ENCODE measurements at places on chromosomes 7 and 10. TPM values are rescaled to one million over a fixed set of nuclear protein-coding genes. Genes with fewer than 3 reads are reported as not detected.

DNA sequence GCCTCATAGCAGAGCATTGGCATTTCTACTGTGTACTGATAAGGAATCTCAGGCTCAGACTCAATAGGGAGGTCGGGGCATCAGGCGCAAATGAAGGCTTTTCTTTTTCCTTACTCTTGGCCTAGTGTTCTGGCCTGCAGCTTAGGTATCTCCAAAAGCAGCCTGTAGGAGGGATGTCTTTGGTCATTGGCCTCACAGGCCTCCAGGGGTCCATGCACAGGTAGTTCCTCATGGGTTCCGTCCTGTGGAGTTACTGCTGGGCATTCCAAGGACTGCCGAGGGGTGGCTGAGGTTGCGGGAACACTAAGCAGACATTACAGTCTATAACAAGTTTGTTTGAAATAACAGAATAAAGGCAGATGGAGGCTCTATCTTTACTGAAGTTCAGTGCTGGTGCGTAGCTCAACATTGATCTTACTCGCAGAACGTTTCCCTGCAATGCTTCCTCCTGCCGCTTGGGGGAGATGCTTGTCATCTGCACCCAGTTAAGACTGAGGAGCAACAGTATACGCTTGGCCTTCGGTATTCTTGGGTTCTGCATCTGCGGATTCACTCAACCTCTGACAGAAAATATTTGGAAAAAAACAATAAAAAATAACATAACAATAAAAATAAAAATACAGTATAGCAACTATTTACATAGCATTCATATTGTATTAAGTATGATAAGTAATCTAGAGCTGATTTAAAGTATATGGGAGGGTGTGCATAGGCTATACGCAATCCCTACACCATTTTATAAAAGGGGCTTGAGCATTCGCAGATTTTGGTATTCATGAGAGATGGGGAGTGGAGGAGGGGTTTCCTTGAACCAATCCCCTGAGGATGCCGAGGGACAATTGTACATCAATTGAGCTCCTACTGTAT, 58.9 kb downstream of the SH2D4B start:
- no peaks in the 10 kb centered on the region for H3K27me3 ChIP-seq
- no peak overlapping the region for H3K4me3 ChIP-seq
- H3K36me3 ChIP-seq = no peaks in the 10 kb centered on the region

DNA sequence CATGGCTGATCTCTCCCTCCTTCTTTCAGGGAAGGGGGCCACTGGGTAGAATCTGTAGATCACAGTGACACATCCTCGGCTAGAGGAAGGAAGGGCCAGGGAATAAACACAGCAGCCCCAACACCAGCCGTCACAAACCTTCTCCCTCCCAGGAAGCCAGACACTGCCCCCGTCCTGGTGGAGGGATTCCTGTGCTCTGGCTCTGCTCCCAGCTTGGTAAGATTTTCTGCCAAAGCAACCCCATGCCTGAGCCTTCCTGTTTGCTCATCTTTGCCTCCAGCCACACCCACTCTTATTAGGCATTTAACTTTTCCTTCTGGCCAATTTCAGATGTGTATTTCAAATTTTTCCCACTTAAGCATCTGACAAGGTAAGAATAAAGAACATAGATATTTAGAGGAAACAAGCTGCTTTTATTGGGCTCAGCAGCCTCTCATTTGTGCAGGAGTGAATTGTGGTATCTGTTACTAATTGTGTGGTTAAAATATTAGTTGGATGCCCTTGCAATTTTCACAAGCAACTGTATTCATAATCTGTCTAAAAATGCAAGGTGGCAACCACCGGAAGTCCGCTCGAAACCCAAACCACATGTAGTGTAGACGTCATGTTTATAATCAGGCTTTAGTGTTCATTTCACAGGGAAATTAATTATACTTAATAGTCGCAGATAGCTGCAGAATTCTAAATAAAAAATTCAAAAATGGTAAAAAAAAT, 13.2 kb upstream of the NPS start:
- no peak overlapping the region for H3K27ac ChIP-seq
- no peak overlapping the region for H3K4me3 ChIP-seq
- peaks cover 3% of the 10 kb centered on the region for H3K27me3 ChIP-seq
- no peaks in the 10 kb centered on the region for H3K36me3 ChIP-seq
- H3K4me1 ChIP-seq = no peaks in the 10 kb centered on the region

DNA sequence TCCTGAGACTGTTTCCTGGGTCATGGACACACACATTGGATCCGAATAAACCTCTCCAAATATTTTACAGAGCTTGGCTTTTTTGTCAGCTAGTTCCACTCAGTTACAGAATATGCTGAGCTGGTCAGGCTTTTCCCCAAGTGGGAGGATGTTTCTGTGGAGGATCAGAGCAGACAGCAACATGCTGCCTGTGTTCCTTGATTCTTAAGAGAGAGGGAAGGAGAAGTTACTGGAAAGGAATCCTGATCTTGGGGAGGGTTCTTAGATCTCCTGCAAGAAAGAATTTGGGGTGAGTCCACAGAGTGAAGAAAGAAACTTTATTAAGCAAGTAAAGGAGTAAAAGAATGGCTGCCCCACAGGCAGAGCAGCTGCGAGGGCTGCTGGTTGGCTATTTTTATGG, 76.8 kb upstream of the RPA3 start:
- DNase-seq = no peak
- H3K4me1 ChIP-seq = peaks cover 8% of the 10 kb centered on the region
- no peak overlapping the region for H3K4me3 ChIP-seq
- H3K36me3 ChIP-seq = no peaks in the 10 kb centered on the region
- H3K27me3 ChIP-seq = no peaks in the 10 kb centered on the region

- no peak overlapping the region for H3K27ac ChIP-seq
- no peaks in the 10 kb centered on the region for H3K27me3 ChIP-seq
- no peaks in the 10 kb centered on the region for H3K36me3 ChIP-seq
- no peak overlapping the region for H3K4me3 ChIP-seq
- DNase-seq = no peak
Measured at GRCh38 chr10:129993621-129994020, 29.5 kb upstream of the EBF3 start.

GRCh38 chr10:12214763-12215218, 18.8 kb downstream of the CDC123 start:
- DNase-seq = no peak
- no peaks in the 10 kb centered on the region for H3K27me3 ChIP-seq
- peak overlapping the region; percentile 1 for H3K4me3 ChIP-seq
- H3K27ac ChIP-seq = peak overlapping the region; percentile 1
- H3K4me1 ChIP-seq = peaks cover 15% of the 10 kb centered on the region

- no peak overlapping the region for H3K4me3 ChIP-seq
- peaks cover 21% of the 10 kb centered on the region for H3K4me1 ChIP-seq
- no peaks in the 10 kb centered on the region for H3K27me3 ChIP-seq
- peaks cover 27% of the 10 kb centered on the region for H3K36me3 ChIP-seq
- no peak overlapping the region for H3K27ac ChIP-seq
- DNase-seq = no peak
Measured at GRCh38 chr7:107996072-107996882, 6.7 kb downstream of the LAMB1 start.

DNA sequence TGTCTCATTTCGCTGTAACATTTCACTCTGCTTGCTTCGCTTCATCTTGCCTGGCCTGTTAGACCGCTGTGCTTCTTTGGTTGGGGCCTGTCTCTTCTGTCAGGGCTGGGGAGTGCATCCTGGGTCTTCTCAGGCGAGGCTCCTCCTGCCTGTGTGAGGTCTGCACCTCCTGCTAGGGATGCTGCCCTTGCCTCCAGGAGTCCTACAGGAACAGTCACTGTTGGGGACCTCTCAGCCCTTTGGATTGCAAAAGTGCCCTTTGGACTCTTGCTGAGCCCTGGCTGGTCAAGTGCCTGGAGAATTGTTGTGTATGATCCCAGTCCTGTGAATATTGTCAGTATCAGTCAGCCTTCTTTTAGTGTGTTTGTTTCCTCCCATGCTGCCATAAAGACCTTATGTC, 84.1 kb downstream of the MDFIC start:
- no peak for DNase-seq
- H3K4me3 ChIP-seq = no peak overlapping the region
- H3K36me3 ChIP-seq = no peaks in the 10 kb centered on the region
- H3K4me1 ChIP-seq = peaks cover 23% of the 10 kb centered on the region
- no peaks in the 10 kb centered on the region for H3K27me3 ChIP-seq
- H3K27ac ChIP-seq = no peak overlapping the region

GRCh38 chr7:143120691-143121405, 11.0 kb upstream of the PIP start:
- H3K4me1 ChIP-seq = no peaks in the 10 kb centered on the region

DNA sequence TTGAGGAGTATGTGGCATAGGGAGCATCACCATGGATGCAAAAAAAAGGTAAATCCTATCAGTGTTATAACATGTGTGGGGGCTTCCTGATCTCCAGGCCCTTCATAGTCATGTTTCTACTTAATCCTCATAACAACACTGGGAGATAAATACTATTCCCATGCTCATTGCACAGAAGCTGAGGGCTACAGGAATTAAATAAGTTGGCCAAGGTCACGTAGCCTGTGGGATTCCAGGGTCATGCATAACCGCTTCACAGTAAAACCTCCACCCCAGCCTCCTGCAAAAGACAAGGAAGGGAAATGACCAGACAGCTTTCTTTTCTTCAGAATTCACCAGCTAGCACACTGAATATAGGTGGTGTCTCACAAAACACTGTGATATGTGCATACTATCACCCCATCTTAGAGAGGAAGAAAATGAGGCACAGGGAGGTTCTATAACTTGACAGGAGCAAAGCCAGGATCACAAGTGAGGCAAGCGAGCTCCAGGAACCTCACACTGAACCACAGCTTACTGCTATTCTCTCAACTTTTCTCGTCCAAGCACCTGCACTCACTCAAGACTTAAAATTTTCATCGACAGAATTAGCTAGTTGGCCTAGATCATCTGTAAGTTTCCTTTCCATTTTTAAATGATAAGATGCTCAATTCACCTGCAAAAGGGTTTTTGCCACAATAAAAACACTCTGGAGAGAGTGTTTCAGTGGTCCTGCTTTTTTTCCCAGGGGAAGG, 13.4 kb downstream of the JAZF1 start:
- no peaks in the 10 kb centered on the region for H3K36me3 ChIP-seq
- H3K4me1 ChIP-seq = peaks cover 10% of the 10 kb centered on the region
- no peak for DNase-seq
- no peak overlapping the region for H3K4me3 ChIP-seq
- H3K27ac ChIP-seq = no peak overlapping the region
- H3K27me3 ChIP-seq = no peaks in the 10 kb centered on the region

DNA sequence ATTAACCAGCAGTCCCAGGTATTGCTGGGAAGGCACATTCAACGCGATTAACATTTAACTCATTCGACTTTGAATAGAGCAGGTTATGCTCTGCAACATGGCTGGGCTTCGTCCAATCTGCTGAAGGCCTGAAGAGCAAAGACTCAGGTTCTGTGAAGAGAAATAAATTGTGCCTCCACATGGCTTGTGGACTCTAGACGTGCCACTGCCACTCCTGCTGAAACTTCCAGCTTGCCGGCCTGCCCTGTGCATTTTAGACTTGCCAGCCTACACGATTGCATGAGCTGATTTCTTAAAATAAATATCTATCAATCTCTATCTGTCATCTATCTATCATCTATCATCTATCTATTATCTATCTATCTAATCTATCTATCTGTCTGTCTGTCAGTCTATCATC, 138.0 kb downstream of the WDR37 start:
- H3K27me3 ChIP-seq = peaks cover 10% of the 10 kb centered on the region
- no peaks in the 10 kb centered on the region for H3K36me3 ChIP-seq
- no peak overlapping the region for H3K27ac ChIP-seq
- H3K4me3 ChIP-seq = no peak overlapping the region
- no peak for DNase-seq
- no peaks in the 10 kb centered on the region for H3K4me1 ChIP-seq

- no peaks in the 10 kb centered on the region for H3K4me1 ChIP-seq
- no peak for DNase-seq
- no peak within 1 kb of the TSS for H3K4me3 ChIP-seq
Measured at GRCh38 chr10:116590590-116591444, at the start of gene PNLIPRP1. Gene PNLIPRP1 (plus strand): TSS chr10:116590959. CDS start chr10:116591130, 171 bp downstream.

DNA sequence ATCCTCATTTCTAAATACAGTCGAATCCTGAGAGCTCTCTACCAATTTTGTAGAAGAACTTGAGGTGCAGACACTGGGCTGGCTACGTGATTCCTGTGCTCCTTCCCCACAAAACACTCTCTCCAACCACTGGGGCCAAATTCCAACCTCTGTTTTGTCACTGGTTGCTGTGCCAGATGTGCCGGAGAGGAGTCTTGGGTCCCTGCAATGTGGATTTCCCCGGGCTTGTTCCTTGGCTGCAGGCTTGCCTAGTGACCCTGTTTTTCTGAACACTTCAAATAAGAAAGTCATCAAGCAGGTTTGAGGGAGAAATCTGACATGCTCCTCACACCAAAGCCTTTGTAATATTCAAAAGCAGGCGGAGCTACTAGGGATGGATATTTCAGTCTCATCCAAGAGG, 44.4 kb upstream of the AGBL3 start:
- no peak overlapping the region for H3K27ac ChIP-seq
- peaks cover 11% of the 10 kb centered on the region for H3K36me3 ChIP-seq
- H3K4me3 ChIP-seq = no peak overlapping the region
- no peaks in the 10 kb centered on the region for H3K27me3 ChIP-seq

- no peak overlapping the region for H3K4me3 ChIP-seq
- H3K36me3 ChIP-seq = no peaks in the 10 kb centered on the region
- no peaks in the 10 kb centered on the region for H3K27me3 ChIP-seq
- no peaks in the 10 kb centered on the region for H3K4me1 ChIP-seq
Measured at GRCh38 chr10:62148155-62148554, 120.5 kb downstream of the RTKN2 start.

- DNase-seq = no peak
- no peaks in the 10 kb centered on the region for H3K36me3 ChIP-seq
- peaks cover 41% of the 10 kb centered on the region for H3K27me3 ChIP-seq
- H3K4me1 ChIP-seq = peaks cover 17% of the 10 kb centered on the region
Measured at GRCh38 chr10:117214401-117214800, 17.1 kb downstream of the KCNK18 start.

DNA sequence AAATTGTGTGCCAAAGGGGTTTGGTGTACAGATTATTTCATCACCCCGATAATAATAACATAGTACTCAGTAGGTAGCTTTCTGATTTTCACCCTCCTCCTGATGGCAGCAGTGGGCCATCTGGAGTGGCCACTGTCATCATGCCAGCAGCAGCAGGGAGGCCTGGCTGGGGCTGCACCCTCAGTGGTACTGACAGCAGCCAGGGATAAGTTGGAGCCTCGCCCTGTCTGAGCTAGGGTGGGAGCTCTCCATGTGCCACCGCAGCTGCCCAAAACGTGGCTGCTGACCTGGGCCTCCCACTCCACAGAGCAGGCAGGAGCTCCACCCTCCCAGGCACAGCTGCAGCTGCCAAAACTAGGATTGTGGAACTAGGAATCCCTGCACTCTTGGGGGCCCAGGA, 700.8 kb upstream of the KCND2 start:
- no peaks in the 10 kb centered on the region for H3K4me1 ChIP-seq
- H3K27me3 ChIP-seq = no peaks in the 10 kb centered on the region
- H3K27ac ChIP-seq = no peak overlapping the region
- no peak for DNase-seq
- H3K36me3 ChIP-seq = no peaks in the 10 kb centered on the region

- H3K27ac ChIP-seq = no peak overlapping the region
- H3K4me3 ChIP-seq = no peak overlapping the region
- H3K27me3 ChIP-seq = no peaks in the 10 kb centered on the region
Measured at GRCh38 chr7:143243111-143243510, 20.1 kb upstream of the GSTK1 start.

- peaks cover 17% of the 10 kb centered on the region for H3K4me1 ChIP-seq
- DNase-seq = no peak
- H3K4me3 ChIP-seq = no peak overlapping the region
- peaks cover 8% of the 10 kb centered on the region for H3K36me3 ChIP-seq
- no peak overlapping the region for H3K27ac ChIP-seq
Measured at GRCh38 chr10:89242345-89242684, 9.3 kb downstream of the LIPA start.

The COL13A1 gene
- 0.42 TPM for total RNA-seq

The OGDHL gene
- total RNA-seq = not detected

The C10orf53 gene
- not detected for total RNA-seq

The PPP1R17 gene
- not detected for total RNA-seq

The PLEKHS1 gene
- total RNA-seq = 0.38 TPM

The OPN4 gene
- 0.34 TPM for total RNA-seq

All from suprapubic skin (tissue), 4 donors.